SJSA1 (cell line): ENCODE measurements at places on chromosomes 1 and 21. TPM values are rescaled to one million over a fixed set of nuclear protein-coding genes. Genes with fewer than 3 reads are reported as not detected.

DNA sequence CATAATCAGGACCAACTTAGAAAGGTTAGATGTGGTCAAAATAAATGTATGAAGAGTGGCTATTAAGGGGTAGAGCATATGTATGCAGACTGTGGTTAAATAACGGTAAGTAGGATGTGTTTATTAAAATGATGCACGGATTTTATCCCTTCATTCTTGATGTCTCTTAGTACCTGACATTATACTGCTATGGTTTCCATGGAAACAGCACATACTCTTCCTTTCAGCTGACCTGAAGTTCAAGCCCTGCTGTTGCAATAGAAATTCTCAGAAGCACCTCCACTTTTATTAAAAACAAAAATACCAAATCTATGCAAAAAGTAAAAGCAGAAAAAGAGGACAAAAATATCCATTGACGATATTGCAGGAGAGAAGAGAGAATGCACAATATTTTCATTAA lies 381.4 kb downstream of the RWDD3 start:
- H3K4me3 ChIP-seq, result no peak overlapping the region
- no peaks in the 10 kb centered on the region for H3K36me3 ChIP-seq
- no peaks in the 10 kb centered on the region for H3K27me3 ChIP-seq

DNA sequence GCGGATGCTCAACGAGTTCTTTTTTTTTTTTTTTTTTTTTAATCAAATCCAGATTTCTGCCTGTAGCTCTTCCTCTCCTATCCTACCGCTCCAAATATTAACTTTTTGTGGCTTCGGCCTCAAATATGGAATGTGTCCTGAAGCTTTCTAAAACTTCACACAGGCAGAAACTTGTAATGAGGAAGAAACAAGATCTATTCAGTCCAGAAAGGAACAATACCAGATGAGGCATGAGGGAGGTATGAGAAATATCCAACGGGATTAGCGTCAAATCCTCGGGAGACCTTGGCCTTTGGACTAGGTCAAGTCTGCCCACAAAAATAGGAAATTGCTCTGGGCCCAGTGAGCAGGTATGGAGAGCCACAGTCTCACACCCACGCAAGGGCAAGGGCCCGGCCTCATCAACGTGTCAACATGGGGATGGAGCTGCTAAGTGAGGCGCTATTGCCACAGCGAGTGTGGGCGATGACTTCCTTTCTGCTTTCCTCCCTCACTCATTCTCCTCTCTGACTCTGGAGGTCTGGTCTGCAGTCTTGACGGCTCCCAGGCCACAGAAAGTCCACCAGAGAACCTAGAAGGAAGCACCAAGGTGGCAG lies 66.6 kb downstream of the BCAR3 start:
- no peaks in the 10 kb centered on the region for H3K27me3 ChIP-seq
- peaks cover 65% of the 10 kb centered on the region for H3K4me1 ChIP-seq
- peak overlapping the region; percentile 93 for H3K27ac ChIP-seq
- peaks cover 37% of the 10 kb centered on the region for H3K36me3 ChIP-seq
- DNase-seq, result peak; percentile 82

- no peaks in the 10 kb centered on the region for H3K4me1 ChIP-seq
- DNase-seq, result no peak
- no peak overlapping the region for H3K27ac ChIP-seq
- no peak overlapping the region for H3K4me3 ChIP-seq
- no peaks in the 10 kb centered on the region for H3K36me3 ChIP-seq
- H3K27me3 ChIP-seq, result no peaks in the 10 kb centered on the region
These were observed 81.6 kb downstream of the CD58 start for GRCh38 chr1:116489231-116489697.

DNA sequence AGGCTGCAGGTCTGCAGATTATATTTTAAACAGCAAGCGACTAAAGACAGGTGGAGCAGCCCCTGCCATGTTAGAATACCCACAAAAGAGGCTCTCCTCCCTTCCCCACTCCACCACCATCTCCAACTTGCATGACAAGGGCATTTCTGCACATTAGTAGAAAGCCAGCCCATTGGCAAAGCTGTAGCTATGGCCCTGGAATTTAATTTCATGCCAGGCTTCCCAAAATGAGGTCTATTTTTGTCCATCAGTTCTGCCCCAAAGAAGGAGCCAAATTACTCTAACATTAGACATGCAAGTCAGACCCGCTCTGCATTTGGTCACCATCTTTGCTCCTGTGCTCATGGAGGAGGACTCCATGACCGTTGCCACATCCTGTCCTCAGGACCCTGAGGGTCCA lies 115.2 kb downstream of the LAMC2 start:
- no peak overlapping the region for H3K4me3 ChIP-seq
- H3K27me3 ChIP-seq, result no peaks in the 10 kb centered on the region
- DNase-seq, result no peak
- peaks cover 4% of the 10 kb centered on the region; the same call in 1 of the 2 replicates for H3K4me1 ChIP-seq

- H3K36me3 ChIP-seq, result no peaks in the 10 kb centered on the region
- no peak overlapping the region for H3K27ac ChIP-seq
- H3K27me3 ChIP-seq, result no peaks in the 10 kb centered on the region
- no peak overlapping the region for H3K4me3 ChIP-seq
- DNase-seq, result no peak
These were observed 74.6 kb upstream of the PDC start for GRCh38 chr1:186535388-186536133.

DNA sequence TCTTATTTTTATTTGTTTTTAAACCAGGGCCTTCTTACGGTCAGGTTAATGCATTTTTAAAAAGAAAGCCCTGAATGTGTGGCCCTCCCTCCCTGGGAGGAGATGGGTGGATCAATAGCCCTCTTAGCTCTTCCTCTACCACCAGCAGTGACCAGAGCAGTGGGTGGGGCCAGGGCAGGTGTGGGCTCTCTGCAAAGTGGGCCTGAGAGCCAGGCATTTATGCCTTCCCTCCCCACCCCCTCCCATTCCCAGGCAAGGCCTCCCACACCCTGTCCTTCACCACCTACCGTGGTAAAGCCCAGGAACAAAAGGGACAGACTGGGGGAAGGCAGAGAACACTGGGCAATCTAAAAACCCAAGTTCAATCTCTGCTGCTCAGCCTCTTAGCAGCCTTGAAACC lies 63.9 kb downstream of the SSBP3 start:
- no peak for DNase-seq
- peaks cover 14% of the 10 kb centered on the region for H3K36me3 ChIP-seq
- no peak overlapping the region for H3K4me3 ChIP-seq
- no peak overlapping the region for H3K27ac ChIP-seq
- H3K27me3 ChIP-seq, result no peaks in the 10 kb centered on the region

Gene ANKRD35
- not detected in 2 replicates for total RNA-seq

Gene CAMK1G
- 0.11 TPM in 1 of 2 replicates, not detected in the other for total RNA-seq

Gene SLAMF9
- total RNA-seq, result not detected in 2 replicates
